ENCODE measurements at places on chromosomes 16 and 17. TPM values are rescaled to one million over a fixed set of nuclear protein-coding genes. Genes with fewer than 3 reads are reported as not detected.

Gene HS3ST2
- not detected for total RNA-seq

DNA sequence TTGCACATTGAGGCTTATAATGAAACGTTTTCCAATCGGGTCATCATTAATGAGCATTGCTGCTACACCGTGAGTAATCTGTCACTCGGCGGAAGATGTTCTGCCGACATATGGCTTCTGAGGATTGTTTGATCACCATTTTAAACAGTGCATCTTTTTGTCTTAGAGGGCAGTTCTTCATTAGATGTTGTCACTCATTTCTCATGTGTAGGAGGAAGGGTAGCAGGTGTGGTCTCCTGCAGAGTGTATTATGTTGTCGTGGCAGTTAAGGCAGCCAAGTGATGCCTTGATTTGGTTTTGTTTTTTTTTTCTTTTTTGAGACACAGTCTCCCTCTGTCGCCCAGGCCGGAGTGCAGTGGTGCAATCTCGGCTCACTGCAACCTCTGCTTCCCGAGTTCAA, 50.5 kb downstream of the SEC14L1 start:
- no peak for DNase-seq

DNA sequence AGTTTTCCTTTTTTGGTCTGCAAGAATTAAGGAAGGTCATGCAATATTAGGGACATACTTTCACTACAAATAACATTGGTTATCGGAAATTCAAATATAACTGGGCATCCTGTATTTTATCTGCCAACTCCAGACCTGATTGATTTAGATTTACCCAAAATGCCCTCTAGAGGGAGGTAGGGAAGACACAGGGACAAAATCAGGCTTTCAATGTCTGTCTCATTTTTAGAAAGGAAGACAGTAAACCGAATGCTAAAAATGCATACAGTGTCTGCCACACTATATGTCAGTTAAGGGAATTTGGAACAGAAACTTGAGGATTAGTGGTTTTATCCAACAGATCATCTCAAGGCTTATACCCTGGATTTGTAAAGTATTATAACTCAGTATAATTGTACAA, 161.7 kb upstream of the SOX9 start:
- no peak for DNase-seq

GRCh38 chr17:69898601-69899000, 176.4 kb upstream of the KCNJ16 start:
- no peak for DNase-seq

DNA sequence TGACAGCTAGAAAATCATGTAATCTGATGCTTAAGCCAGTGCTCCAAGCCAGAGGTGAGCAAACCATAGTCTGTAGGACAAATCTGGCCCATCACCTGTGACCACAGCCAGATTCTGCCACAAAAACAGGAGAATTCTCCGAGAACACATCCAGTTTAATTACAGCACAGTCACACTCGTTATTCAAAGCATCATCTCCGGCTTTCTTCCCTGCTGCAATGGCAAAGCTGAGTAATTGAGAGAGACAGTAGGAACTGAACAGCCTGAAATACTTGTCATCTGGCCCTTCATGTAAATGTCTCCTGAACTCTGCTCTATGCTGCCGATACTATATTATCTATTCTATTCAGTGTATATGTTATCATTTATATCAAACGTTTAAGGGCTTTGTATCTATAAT, 121.4 kb upstream of the FOXF1 start:
- no peak for DNase-seq

DNA sequence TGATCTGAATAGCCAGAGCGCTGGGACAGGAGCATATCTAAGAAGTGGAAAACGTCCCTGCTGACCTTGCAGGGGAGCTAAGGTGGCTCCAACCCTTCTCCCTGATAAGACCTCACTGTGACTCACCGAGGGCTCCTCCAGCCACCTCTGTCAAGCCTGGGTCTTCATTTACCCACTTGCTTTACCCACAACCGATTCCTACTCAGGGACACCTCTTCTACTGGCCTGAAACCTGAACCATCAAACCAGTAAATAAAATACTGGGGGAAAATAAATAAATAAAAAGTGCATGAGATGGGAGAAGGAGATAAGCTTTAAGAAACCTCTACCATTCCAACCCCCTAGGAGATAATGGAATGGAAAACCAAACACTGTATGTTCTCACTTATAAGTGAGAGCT, 80.2 kb upstream of the ALOX12 start:
- DNase-seq, result no peak

GRCh38 chr16:4021070-4021779, 95.0 kb downstream of the ADCY9 start:
- DNase-seq, result no peak

- DNase-seq, result no peak
These were observed 26.3 kb upstream of the NACA2 start for GRCh38 chr17:61617330-61617729.
